ENCODE measurements at places on chromosomes 4 and X.

DNA sequence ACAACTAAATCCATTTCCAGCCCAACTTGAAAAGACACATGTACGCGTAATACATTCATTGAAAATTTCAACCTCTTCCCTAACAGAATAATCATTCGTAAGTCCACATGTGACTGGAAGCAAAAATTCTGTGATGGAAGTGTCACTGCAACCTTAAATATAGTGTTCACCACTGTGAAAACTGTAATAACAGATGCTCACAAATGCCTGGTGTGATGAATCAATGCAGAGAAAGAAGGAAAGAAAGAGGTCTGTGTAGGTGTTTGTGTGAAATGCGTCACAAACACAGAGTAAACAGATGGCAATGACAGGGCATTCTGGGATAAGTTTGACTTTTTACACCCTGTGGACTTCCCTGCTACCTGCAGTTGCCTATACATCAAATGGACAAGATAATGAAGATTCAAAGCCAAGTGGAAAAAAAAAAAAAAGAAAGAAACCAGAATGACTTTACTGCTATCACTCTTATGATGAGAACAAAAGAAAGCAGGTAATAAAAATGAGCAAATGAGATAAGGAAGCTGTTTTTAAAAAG lies 123.3 kb downstream of the EPHA5 start:
- no peak for DNase-seq

DNA sequence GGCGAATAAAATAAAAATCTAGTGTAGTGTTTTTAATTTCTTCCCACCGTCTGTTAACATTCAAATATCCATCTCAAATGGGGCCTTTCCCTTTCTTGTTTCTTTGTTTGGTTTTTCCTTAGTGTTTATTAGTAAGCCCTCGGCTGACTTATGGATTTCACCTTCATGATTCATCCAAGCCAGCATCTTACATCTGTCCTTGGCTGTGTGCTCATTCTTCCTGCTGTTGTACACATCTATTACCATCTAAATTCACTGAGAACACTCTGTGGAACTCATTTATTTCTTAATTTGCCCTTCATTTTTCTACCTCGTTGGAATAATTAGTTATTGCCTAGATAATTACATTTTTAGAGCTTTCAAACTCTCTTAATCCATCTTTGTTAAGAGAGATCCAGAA lies 84.9 kb downstream of the SPCS3 start:
- no peak for DNase-seq

DNA sequence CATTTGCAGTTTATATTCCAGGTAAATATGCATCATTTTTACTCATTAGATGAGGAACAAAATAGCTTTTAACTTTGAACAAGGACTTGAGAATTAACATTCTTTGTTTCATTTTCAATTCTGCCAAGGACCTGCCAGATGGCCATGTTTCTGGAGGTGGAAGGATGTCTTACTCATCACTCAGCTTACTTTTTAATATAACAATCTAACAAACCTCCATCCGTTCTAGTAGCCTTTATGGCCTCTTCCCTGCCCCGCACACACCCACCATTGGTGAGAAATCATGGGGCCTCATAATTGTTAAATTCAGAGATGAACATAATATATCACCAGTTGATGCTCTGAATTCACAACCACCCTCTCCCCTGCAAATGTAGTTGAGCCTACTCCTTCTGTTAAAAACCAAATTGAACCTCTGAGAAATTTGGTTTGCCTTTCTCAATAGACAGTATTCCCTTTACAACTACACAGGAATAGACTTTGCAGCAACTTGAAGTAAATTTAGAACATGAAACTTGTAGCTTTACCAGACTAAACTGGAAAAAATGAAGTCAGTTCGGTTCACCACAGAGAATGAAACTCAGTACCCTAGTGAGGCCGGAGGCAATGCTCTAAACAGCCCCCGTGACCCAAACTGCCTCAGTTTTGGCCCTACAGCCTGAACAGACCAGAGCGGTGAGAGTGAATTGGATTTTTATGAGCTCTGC lies 50.1 kb upstream of the ACSL4 start:
- DNase-seq: peak; percentile 25

GRCh38 chr4:152255437-152255836 lies 280.5 kb downstream of the FBXW7 start:
- DNase-seq: peak; percentile 49

- DNase-seq: no peak
These were observed 35.1 kb downstream of the PITX2 start for GRCh38 chr4:110587666-110588285.

GRCh38 chrX:111431001-111431400 lies 19.0 kb upstream of the DCX start:
- no peak for DNase-seq

DNA sequence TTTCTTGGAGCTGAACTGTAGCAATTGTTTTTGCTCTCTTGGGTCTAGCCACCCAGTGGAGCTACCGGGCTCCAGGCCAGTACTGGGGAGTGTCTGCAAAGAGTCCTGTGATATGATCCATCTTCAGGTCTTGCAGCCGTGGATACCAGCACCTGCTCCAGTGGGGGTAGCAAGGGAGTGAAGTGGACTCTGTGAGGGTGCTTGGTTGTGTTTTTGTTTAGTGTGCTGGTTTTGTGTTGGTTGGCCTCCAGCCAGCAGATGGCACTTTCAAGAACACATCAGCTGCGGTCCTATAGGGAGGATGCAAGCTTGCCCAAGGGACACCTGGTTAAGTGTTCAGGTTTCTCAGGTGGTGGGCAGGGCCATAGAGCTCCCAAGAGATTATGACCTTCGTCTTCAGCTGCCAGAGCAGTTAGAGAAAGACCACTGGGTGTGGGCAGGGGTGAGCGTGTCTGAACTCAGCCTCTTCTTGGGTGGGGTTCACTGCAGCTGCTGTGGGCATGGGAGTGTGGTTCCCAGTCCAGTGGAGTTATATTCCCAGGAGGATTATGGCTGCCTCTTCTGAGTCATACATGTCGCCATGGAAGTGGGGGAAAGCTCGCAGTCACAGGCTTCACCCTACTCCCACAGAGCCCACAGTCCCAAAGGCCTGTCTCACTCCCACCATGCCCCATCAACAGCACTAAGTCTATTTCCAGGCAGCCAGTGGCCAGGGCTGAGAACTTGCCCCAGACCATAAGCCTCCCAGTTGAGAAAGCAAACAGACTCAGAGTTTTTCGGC lies 811.6 kb downstream of the GLUD2 start:
- DNase-seq: no peak

- DNase-seq: no peak
These were observed 574.5 kb upstream of the SLIT2 start for GRCh38 chr4:19677211-19677610.

- no peak for DNase-seq
These were observed 311.1 kb downstream of the CAMK2D start for GRCh38 chr4:113450295-113451080.

GRCh38 chr4:16626945-16627344 lies 271.5 kb downstream of the LDB2 start:
- DNase-seq: no peak

All from GM20000 (cell line).